ENCODE measurements at places on chromosomes 1 and 21. TPM values are rescaled to one million over a fixed set of nuclear protein-coding genes. Genes with fewer than 3 reads are reported as not detected.
A peak's percentile ranks its signal among the peaks of the same experiment; 100 is the strongest.

The BEST4 gene
- 0.91 TPM for total RNA-seq

The OSCP1 gene
- 0.59 TPM for total RNA-seq

DNA sequence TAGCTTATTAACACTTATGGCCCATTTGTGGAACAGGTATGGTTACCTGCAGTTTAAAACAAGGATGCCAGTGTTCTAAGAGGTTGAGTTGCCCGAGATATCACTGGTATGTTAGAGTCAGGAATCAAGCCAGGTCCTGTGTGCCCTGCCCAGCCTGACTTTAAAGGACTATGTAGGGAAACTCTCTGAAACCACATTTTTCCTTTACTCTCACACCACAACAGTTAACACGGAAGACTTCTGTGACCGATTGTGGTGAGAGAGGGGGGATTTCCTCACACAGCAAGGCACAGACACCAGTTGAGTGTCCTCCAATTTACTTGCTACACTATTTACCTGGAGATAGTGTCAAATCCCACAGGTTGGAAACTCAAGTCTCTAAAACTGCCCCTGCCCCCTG, 47.8 kb downstream of the UCK2 start:
- H3K4me1 ChIP-seq = peaks cover 70% of the 10 kb centered on the region
- H3K27me3 ChIP-seq = no peaks in the 10 kb centered on the region
- H3K4me3 ChIP-seq = no peak overlapping the region
- peaks cover 48% of the 10 kb centered on the region for H3K36me3 ChIP-seq

DNA sequence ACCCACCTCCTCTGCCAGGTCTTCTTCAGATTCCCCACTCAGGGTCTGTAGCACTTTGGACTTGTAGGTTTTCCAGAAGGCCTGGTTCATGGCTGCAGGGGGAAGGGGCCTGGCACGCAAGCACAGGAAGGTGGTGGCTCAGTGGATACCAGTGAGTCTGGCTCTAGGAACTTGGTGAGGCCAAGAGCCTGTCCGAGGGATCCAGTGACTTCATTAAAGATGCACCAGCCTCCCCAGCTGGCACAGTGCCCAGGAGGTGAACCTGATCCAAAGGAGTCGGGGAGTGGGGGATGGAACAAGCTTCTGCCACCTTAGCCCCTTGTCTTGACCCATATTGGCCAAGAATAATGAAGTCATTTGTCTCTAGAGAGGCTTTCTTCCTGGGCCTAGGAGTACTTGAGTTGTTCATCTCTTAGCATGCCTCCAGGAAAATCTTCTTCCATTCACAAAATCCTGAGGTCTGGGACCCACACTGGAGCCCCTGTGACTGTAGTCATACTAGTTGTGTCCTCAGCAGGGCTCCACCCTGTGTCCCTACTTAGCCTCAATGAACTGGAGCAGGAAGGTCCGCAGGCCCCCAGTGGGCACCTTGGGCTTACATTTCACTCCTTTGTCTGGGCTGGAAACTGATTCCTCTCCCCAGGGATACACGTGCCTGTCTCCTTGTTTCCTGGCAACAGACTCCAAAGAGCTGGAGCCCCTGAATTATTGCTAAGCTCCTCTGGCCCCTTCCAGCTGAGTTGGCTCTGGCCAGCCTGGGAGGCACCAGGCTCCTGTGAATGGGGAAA, at the start of gene C1orf232:
Gene C1orf232, minus strand, starts transcription at position 554 of the 788 bp plus-strand sequence. Its CDS starts 464 bp downstream, at position 90.
- H3K27me3 ChIP-seq = peaks cover 13% of the 10 kb centered on the region
- peak within 1 kb of the TSS; percentile 92 for H3K4me3 ChIP-seq
- peak within 1 kb of the TSS; percentile 88 for H3K27ac ChIP-seq
- no peak for DNase-seq
- peaks cover 3% of the 10 kb centered on the region for H3K36me3 ChIP-seq

- peaks cover 59% of the 10 kb centered on the region for H3K36me3 ChIP-seq
- H3K27ac ChIP-seq = no peak overlapping the region
- H3K4me1 ChIP-seq = peaks cover 7% of the 10 kb centered on the region
- H3K27me3 ChIP-seq = no peaks in the 10 kb centered on the region
- no peak overlapping the region for H3K4me3 ChIP-seq
These were observed 44.5 kb downstream of the PHTF1 start for GRCh38 chr1:113714606-113715269.

DNA sequence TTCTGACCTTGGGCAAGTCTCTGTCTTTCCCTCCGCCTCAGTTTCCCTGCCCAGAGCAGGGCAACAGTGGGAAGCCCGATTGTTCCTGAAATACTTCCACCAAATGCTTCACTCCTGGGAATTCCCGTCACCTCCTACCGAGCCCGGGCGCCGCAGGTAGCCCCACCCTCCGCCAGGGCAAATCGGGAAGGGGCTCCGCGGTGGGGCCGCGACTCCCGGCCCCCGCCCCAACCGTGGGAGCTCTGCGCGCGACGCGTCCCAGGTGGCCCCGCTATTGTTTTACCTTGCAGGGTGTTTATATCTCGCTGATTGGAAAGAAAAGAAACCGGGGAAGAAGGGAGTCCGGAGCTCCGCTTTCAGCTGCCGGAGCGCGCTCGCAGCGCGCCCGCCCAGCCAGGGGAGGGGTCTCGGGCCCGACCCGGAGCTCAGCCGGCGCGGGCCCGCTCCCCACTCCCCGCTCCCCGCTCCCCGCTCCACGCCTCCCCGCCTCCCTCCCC, 407 bp downstream of the IGSF3 start:
- H3K4me1 ChIP-seq = peaks cover 13% of the 10 kb centered on the region
- H3K4me3 ChIP-seq = peak overlapping the region; percentile 78
- no peak for DNase-seq
- no peak overlapping the region for H3K27ac ChIP-seq
- no peaks in the 10 kb centered on the region for H3K36me3 ChIP-seq
- H3K27me3 ChIP-seq = peaks cover 51% of the 10 kb centered on the region

DNA sequence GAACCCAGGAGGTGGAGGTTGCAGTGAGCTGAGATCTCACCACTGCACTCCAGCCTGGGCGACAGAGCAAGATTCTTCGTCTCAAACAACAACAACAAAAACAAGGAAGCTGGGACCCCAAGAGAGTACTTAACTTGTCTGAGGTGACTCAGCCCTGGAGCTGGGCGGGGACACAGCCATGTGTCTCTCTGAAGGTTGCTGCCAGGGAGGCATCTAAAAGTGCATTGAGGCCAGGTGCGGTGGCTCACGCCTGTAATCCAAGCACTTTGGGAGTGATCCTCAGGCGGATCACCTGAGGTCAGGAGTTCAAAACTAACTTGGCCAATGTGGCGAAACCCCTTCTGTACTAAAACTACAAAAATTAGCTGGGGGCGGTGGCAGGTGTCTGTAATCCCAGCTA, 7.7 kb downstream of the IFI6 start:
- peaks cover 39% of the 10 kb centered on the region for H3K4me1 ChIP-seq
- DNase-seq = no peak
- H3K27ac ChIP-seq = no peak overlapping the region

GRCh38 chr1:64039390-64039926, 164.0 kb upstream of the UBE2U start:
- no peaks in the 10 kb centered on the region for H3K4me1 ChIP-seq
- DNase-seq = no peak
- no peak overlapping the region for H3K27ac ChIP-seq
- no peaks in the 10 kb centered on the region for H3K36me3 ChIP-seq
- no peak overlapping the region for H3K4me3 ChIP-seq
- H3K27me3 ChIP-seq = peaks cover under 1% of the 10 kb centered on the region

- H3K36me3 ChIP-seq = peaks cover 48% of the 10 kb centered on the region
- peaks cover 48% of the 10 kb centered on the region for H3K4me1 ChIP-seq
- no peaks in the 10 kb centered on the region for H3K27me3 ChIP-seq
- peak; percentile 36 for DNase-seq
These were observed 17.3 kb downstream of the CA6 start for GRCh38 chr1:8962812-8963530.

DNA sequence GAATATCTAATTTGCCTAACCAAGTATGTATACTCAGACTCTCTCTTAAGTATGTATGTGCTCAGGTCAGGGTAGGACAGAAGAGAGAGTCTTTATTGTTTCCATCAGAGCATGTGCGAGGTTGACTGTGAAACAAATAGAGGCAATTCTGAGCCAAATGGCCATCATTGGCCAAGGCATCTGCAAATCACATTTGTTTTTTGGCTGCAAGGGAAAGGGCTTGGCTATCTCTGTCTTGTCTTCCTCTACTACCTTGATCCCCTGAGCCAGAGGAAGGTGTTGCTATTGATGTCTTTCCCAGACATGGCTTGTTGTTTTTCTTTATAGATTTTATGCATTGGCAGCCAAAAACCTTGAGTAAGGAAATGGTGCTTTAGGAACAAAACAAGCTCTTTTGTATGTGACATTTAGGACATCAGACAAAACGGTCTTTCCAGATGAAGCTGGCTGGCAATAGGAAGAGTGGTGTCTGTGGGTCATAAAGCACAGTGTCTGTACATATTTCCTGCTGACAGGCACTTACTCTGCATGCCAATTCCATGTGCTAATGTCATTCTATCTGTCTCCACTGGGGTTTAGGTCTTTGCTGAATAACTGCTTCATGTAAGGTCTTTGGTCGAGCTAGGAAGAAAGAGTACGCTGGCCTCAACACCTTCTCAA, 163.3 kb downstream of the BRINP2 start:
- no peak overlapping the region for H3K27ac ChIP-seq
- no peaks in the 10 kb centered on the region for H3K27me3 ChIP-seq

DNA sequence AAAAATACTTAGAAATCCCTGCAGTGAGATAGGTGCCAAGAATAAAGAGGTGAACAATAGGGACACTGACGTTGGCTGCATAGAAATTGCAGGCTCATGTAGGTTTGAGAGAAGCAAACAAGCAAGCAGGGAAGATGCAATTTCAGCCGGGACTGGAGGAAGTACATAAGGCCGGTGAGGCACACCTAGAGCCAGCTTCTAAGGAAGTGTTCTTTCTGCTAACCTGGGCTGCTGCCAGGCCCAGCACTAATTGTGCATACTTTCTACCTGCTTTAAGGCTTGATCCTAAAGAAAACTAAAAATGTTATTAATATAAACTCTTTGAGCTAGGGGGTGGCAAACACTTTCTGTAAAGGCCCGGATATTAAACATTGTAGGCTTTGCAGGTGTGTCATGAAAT, 71.0 kb downstream of the LMO4 start:
- DNase-seq = no peak
- peaks cover 39% of the 10 kb centered on the region for H3K27me3 ChIP-seq
- H3K4me3 ChIP-seq = no peak overlapping the region
- H3K36me3 ChIP-seq = no peaks in the 10 kb centered on the region

DNA sequence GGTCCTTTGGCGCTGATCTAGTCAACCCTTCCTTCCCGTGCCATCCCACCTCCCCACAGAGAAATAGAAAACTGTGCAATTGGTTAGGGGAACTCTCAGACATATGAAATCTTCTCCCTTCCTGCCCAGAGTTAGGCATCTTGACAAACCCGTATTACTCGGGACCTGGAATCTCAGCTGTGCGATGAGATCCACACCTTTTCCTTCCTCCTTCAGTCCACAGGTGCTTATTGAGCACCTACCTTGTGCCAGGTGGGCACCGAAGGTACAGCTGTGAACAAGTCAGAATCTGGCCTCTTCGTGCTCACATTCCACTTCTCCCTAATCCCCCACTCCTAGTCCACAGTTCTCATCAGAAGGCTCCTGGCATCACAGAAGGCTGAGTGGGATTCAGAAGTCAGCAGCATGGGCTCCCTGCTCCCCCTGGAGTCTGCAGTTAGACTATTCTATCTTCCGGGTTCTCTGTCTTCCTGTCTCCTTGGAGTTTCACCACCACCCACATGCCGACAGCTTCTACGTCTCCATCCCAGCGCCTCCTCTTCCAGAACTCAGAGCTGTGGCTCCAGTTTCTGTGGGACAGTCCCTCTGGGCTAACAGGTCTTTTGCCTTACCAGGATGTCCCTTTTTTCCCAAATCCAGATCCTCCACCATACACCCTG, 23.0 kb downstream of the KNCN start:
- no peak for DNase-seq
- no peak overlapping the region for H3K27ac ChIP-seq
- no peaks in the 10 kb centered on the region for H3K36me3 ChIP-seq
- peaks cover 36% of the 10 kb centered on the region for H3K27me3 ChIP-seq

All from activated T-helper 2 cell treated with anti-CD3 and anti-CD28 coated beads, Interferon-gamma antibody, Interleukin-2, Interleukin-4, amounts not matched to agents 10 μg/mL and 5 μg/mL and 100 μg/mL, durations not matched to agents 14 hours and 24 hours and 36 hours (primary cell).